ENCODE measurements at places on chromosomes 1 and 21.

DNA sequence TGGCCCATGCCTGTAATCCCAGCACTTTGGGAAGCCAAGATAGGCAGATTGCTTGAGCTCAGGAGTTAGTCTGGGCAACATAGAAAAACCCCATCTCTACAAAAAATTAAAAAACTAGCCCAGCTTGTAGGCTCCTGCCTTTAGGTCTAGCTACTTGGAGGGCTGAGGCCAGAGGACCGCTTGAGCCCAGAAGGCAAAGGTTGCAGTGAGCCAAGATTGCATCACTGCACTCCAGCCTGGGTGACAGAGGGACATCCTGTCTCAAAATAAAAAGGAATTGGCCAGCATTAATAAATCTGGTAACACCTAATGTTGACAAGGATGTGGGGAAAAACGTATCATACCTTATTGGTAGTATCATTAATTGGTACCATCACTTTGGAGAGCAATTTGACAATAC, 396.2 kb downstream of the PLPP3 start:
- no peak for DNase-seq

GRCh38 chr1:225906467-225906866, 17.5 kb upstream of the LEFTY1 start:
- DNase-seq: no peak

DNA sequence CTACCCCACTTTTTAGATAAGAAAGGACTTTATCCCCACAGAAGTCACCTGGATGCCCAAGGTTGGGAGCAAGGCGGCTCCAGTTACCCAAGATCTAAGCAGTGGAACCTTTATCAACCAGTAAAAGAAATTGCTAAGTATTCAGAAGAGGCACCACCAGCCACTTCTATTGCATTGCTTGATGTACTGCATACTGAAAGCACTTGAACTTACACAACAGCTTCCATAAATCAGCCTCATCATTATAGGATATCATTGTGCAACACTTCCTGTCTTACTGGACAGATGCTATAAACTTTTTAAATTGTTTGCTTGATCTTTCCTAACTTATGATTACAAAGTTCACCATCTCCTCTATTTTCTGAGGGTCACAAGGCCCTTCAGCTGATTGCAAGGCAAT, 642.7 kb upstream of the CXADR start:
- DNase-seq: no peak

- no peak for DNase-seq
Observed at GRCh38 chr1:168347630-168348029, 67.0 kb downstream of the TBX19 start.

GRCh38 chr1:145884675-145885074, 991 bp downstream of the ANKRD35 start:
- DNase-seq: no peak

GRCh38 chr1:191405417-191405816, 752.8 kb upstream of the RGS18 start:
- no peak for DNase-seq

GRCh38 chr1:29465755-29466154, 229.4 kb downstream of the PTPRU start:
- no peak for DNase-seq

DNA sequence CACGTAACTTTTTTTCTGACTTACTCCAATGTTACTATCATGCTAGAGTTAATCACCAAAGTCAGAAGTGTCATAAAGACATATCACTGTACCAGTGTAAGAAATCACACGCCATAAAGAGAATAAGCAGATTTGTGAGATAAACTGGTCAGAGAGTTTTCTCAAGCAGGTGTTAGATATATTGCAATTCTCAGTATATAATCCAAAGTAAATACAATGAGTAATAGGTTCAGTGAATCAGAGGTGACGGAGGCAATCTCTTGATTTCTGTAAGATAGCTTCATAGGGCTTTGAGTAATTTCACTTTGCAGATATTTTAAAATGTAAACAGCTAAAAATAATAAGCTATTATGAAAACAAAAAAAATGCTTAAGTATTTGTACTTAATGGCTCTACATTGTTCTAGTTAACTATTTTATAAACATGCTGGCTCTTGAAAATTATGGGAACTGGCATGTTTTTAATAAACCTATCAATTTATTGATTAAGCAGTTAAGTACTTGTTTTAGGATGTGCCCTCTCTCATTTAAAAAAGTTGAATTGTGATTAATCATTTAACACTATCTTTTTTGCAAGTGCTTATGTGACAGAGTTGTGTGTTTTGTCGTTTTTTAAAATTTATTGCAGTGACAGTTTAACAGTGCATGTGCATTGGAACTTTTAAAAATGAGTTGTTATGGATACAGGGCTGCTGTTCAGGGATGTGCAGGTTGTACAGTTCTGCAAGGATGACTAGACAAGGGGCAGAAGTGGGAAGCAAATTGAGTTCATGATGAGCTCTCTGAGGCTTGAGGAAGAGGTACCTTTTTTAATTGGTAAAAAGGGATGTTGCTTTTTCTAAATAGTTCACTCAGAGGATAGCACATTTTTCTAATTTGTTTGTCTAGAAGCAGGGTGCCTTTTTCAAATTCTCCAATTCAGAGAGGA, 119.1 kb downstream of the USP25 start:
- no peak for DNase-seq

DNA sequence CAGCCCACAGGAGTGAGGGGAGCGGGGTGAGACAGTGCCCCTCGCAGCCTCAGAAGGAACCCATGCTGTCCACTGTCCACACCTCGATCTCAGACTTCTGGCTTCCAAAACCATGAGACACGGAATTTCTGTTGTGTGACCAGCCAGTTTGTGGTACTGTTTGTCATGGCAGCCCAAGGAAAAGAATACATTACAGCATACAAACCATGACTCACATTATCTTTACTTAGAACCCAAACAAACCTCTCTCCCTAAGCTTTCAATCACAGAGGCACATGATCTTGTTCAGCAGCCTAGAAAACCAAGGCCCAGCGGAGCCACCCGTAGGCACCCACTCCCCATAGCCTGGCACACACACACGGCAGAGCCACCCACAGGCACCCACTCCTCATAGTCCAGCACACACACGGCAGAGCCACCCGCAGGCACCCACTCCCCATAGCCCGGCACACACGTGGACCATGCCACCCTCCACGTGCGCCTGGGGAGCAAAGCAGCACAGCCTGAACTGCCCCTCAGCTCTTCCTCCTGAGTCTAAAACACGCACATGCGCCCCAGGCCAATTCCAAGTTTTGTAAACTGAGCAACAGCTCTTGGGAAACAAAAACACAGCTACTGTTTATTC, 458 bp upstream of the KRTAP10-4 start:
- no peak for DNase-seq

GRCh38 chr1:156547434-156547833, 24.9 kb downstream of the IQGAP3 start:
- no peak for DNase-seq

All from esophagus squamous epithelium (tissue), 5 donors.